Stimulated activated CD4-positive, alpha-beta T cell treated with anti-CD3 and anti-CD28 coated beads, Interleukin-1b, Interleukin-23, amount 100 ng/mL, for 4 hours (primary cell): ENCODE measurements at places on chromosomes 11 and 22.

DNA sequence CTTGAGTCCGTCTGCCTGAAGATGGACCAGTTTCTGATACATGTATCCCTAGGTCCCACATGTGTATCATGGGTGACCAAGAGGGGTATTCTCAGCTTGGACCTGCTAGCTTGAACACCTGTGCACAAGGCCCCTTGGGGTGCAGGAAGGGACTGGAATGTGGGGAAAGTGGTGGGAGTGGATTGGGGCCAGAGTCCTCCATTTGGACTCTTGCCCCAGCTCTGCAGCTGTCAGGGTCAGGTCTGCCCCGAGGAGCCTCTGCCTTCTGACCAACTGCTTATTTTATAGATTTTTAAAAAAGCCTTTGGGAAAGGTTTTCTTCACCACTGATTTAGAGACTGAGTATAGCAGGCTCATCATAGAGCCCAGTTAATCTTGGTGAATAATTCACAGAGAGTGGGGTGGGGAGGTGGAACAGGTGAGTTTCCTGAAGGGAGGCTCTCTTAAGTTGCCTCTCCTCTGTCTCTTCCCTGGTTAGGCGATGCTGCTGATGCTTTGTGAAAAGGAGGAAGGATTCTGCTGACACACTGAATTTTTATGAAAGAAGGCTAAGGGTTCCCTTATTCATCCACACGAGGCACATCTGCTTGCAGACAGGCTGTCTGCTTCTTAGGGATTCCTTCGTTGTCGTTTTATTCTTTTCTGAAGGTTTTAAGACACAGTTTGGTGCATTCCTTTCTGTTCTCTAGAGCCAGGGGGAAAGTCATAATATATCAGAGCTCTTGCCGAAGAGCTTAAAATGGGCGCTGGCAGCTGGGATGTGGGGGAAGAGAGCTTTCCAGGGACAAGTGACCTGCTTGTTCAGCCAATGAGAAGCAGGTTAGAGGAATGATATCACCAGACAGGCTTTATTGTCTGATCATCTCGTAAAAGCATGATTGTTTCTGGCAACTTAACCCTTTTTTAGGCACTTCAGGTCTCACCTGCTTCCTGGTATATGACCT, 19.9 kb downstream of the TRIM44 start:
- no peak for DNase-seq

DNA sequence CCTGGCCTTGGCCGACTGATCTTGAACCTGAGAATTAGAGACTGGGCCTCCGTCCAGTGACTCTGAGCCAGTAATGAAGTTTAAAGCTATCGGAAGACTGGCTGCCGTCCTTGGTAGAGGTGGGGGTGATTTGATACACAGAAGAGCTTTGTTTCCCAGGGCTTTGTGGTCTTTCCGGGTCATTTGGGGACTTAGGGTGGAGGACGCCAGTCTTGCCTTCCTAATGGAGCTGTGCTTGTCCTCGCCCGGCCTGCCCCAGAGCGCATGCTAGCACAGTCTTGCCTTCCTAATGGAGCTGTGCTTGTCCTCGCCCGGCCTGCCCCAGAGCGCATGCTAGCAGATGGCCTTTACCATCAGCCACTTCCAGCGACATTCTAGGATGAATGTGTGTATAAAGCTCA, 65.8 kb downstream of the ST3GAL4 start:
- no peak for DNase-seq

- DNase-seq, result no peak
Measured at GRCh38 chr22:21807544-21808529, 59.6 kb downstream of the MAPK1 start.

- DNase-seq, result no peak
Measured at GRCh38 chr22:46604306-46604690, 15.9 kb upstream of the GRAMD4 start.

- no peak for DNase-seq
Measured at GRCh38 chr11:27354359-27354965, 8.6 kb downstream of the CCDC34 start.

DNA sequence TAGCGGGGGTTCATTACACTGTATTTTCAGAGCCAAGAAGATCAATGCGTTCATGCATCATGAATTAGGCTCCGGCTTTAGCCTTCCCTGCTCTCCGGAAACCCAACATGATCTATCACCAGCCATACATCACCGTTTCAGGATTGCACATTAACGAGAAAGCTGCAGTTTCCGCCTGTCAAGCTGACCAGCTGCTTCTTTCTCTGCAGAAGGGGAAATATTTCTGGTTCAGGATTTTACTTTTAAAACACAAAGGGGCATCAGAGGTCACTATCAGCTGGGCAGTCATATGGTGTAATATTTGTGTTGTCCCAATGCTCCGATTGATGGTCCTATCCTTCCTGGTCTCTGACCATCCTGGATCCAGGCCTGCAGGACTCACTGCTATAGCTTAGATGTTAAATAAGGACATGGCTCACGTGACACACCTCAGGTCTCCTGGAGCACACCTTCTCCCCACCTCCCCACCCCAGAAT, 21.4 kb upstream of the CADM1 start:
- no peak for DNase-seq

DNA sequence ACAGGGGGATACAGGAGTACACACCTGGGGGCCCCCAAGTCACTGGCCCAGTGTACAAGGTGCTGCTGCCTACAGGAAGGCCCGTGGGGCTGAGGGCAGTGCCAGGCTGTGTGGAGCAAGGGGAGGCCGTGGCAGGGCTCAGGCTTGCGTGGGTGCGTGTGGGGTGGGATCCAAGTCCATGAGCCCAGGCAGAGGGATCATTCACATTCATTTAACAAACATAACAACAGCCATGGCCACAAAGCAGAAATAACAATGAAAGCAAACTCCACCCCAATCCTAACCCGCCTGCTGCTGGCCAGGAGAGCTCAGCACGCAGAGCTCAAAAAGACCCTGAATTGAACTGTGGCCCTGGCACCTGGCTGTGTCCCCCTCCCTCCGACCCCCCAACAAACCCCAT, 17.0 kb upstream of the SCGB1A1 start:
- DNase-seq, result no peak

DNA sequence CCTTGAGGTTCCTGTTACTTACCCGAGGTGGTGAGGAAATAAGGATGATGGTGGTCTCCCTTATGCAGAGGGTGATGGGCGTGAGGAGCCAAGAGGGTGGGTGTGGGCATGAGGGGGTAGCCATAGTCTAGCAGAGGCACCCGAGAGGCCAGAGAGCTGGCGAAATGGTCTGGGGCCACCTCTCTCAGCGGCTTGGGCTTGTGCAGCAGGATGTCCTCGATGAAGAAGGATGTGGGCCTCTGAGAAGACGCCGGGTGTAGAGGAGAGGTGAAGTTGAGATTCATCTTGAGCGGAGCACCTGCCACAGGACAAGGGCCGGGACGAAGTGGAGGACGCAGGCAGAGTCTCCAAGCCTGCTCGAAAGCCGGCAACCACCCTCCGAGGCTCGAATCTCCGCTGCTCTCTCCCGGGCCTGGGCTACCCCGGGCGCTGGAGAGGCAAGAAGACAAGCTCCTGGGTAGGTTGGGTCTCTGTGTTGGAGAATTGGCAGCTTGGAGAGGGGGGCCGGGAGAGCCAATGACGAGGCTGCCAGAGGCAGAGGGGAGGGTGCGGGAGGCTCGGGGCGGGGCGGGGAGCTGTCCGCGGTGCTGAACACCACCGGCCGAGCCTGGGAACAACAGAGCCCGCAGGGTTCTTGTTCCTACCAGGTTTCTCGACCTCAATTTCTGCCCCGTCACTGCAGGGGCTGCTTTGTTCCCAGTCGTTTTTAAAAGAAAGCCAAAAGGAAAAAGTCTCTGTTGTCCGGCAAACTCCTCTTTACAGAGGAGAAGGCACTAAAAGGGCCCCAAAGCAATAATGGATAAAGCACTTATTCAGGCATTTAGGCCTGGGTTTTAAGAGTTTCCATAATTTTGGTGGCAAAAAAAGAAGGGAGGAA, at the start of gene BSX:
BSX (minus strand) TSS at position 447 of the 877 bp plus-strand sequence; CDS start at position 284, 163 bp downstream.
- peak; percentile 23 for DNase-seq

GRCh38 chr11:58222721-58223120, 6.0 kb downstream of the OR10Q1 start:
- DNase-seq, result no peak

DNA sequence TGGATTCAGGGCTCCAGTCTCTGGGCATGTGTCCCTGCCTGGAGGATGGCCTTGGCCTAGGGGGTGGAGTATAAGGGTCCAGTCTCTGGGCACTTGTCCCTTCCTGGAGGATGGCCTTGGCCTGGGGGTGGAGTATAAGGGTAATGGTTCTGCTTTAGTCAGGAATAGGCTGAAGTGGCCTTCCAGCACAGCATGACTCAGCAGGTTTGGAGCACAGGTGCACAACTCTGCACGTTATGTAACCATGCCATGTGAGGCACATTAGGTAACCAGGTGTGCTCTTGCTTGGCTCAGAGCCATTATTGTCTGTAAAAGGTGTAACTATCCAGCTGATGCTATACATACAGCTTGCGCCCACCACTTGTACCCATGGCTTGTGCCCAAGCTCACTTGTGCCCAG, 48.4 kb upstream of the POLD3 start:
- DNase-seq, result no peak

DNA sequence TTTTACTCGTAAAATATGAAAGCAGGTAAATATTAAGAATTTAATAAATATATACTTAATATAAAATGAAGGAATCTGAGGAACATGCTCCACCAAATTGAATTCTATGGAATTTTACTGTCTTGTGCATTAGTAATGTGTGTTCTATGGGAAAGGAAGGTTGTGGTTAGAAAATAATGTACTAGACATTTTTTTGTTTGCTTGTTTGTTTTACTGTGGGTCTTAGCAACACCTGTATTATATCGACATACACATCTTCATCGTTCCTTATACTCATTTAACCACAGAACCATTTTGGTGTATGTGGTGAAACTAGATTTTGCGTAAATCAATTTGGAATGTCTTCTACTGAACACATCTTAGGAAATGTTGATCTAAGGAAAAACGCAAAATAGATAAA, 114.1 kb upstream of the MTMR2 start:
- no peak for DNase-seq
